ENCODE measurements at places on chromosomes 2 and 18. TPM values are rescaled to one million over a fixed set of nuclear protein-coding genes. Genes with fewer than 3 reads are reported as not detected.

GRCh38 chr2:67526283-67526682, 129.2 kb downstream of the ETAA1 start:
- no peak for DNase-seq

GRCh38 chr2:211203986-211204385, 647.6 kb downstream of the CPS1 start:
- no peak for DNase-seq

DNA sequence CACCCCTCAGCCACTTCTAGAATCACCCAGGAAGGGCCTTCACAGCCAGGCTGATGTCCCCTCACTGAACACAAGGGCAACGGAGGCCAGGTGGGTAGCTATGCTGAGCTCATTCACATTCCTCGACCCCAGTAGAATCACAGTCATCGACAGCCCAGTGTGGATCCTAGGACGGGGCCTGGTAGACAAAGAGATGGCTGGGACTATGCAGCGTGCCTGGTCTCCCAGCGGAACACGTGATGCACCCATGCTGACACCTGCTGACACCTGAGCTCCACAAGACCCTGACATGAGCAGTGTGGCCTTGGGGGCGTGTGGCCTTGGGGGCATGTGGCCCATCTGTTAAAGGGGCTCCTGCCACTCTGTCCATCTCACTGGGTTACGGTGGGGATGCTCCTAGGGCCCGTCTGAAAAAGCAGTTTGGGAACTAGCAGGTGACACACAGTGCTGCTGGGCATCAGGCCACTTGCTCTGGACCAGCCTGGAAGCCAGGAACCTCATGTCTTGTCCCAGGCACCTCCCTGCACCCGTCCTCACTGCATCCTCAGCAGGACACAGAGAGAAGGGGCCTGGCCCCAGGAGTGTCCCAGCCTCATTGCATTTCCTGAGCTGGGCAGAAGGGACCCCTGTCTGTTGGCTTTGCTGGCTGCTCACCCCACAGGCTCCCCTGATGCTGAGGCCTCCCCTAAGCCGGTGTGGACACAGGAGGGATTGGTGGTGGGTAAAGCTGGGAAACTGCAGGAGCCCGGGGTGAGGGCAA, 9.7 kb downstream of the ECEL1 start:
- DNase-seq, result no peak

- DNase-seq, result no peak
Measured at GRCh38 chr18:44841752-44842587, 161.3 kb downstream of the SETBP1 start.

- peak; percentile 91 for DNase-seq
Measured at GRCh38 chr2:205766779-205767359, 84.6 kb downstream of the NRP2 start.

The UGT1A6 gene
- total RNA-seq, result 0.63 TPM

The CPS1 gene
- total RNA-seq, result 5.0 TPM

- DNase-seq, result no peak
Measured at GRCh38 chr2:138713069-138713496, 67.1 kb downstream of the NXPH2 start.

DNA sequence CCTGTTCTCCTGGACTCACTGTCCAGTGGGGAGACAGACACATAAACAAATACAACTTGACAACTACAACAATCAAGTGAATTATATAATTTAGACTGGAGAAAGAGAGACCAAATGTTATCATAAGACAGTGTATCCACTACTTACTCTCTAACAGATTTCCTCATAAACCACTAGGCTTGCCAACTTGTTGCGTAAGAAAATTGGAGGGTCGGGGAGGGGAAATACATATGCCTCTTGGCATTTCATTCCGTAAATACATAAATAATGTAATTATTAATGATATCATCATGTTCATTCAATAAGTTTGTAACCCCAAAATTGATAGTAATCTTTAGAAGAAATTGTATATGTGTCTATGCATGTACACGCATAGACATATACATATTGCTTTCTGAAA, 14.9 kb downstream of the RAB6D start:
- peak; percentile 53 for DNase-seq

- no peak for DNase-seq
Measured at GRCh38 chr2:185316383-185316782, 422.2 kb upstream of the FSIP2 start.

GRCh38 chr2:29372185-29372584, 257.0 kb downstream of the CLIP4 start:
- no peak for DNase-seq

The TLX2 gene
- not detected for total RNA-seq

DNA sequence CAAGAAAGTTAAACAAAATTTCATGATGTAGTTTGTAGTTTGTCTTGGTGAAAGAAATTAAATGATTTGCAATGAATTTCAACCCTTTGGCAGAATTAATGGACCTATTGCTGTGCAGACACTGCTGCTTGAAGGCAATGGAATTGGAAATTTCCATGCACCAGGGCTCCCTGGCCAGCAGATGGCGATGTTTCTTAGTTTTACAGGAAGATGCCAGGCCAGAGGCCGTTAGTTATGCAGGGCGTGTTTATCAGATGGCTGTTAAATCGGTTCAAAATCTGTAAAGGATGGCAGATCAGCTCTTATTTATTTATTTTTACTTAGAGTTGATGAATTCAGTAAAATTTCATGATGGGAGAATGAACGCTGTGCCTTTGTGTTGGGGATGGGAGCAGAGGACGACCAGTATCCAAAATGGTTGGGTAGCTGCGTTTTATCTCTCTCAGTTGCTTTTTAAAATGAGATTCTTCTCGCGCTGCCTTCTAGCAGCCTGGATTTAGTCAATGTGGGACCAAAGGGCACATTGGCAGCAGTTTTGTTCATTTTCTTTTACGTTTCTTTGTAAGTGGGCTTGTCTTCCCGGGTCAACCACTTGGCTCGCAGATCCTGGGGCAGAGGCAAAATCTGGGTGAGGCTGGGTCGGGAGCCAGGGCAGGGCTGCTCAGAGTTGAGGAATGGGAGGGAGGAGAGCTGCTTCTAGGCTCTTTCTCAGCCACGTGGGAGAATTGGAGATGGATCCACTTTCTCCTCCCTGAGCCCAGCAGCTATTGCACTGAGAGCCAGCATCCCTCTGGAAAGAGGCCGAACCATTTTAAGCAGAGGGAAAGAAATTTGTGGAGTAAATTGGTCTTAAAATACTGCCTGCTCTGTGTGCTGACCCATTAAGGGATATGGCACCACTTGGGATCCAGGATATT, 344.0 kb downstream of the PIK3C3 start:
- DNase-seq, result peak; percentile 77

- DNase-seq, result no peak
Measured at GRCh38 chr2:144481109-144481508, 38.8 kb downstream of the ZEB2 start.

The ANKRD44 gene
- 73.8 TPM for total RNA-seq

GRCh38 chr2:7703048-7703447, 785.8 kb downstream of the RNF144A start:
- DNase-seq, result no peak

- no peak for DNase-seq
Measured at GRCh38 chr2:132621131-132621875, 48.7 kb downstream of the LYPD1 start.

The PDCD1 gene
- 0.83 TPM for total RNA-seq

- peak; percentile 61 for DNase-seq
Measured at GRCh38 chr2:228657807-228658402, 476.4 kb upstream of the SPHKAP start.

DNA sequence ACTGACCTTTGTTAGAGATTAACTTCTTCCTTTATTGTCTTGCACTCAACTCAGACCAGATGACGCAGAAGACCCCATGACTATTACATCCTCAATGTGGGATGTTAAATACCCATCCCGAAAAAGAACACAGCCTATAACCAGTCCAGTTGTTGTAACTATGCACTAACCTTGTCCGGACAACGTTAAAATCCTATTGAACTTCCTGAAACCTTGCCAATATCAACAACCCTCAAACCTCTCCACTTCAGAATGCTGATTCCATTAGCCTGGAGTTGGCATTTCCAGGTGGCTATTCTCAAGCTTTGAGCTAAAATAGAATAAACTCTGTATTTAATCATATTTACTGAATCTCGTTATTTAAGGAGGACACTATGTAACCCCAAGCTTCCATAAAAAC, 13.6 kb downstream of the NMS start:
- no peak for DNase-seq

- peak; percentile 13 for DNase-seq
Measured at GRCh38 chr2:222864296-222864695, 3.5 kb downstream of the ACSL3 start.

GRCh38 chr2:8633735-8634313, 48.0 kb upstream of the ID2 start:
- peak; percentile 60 for DNase-seq

- DNase-seq, result no peak
Measured at GRCh38 chr2:217466104-217466503, 536.7 kb downstream of the TNS1 start.

GRCh38 chr2:234245945-234246344, 195.4 kb downstream of the SPP2 start:
- no peak for DNase-seq

DNA sequence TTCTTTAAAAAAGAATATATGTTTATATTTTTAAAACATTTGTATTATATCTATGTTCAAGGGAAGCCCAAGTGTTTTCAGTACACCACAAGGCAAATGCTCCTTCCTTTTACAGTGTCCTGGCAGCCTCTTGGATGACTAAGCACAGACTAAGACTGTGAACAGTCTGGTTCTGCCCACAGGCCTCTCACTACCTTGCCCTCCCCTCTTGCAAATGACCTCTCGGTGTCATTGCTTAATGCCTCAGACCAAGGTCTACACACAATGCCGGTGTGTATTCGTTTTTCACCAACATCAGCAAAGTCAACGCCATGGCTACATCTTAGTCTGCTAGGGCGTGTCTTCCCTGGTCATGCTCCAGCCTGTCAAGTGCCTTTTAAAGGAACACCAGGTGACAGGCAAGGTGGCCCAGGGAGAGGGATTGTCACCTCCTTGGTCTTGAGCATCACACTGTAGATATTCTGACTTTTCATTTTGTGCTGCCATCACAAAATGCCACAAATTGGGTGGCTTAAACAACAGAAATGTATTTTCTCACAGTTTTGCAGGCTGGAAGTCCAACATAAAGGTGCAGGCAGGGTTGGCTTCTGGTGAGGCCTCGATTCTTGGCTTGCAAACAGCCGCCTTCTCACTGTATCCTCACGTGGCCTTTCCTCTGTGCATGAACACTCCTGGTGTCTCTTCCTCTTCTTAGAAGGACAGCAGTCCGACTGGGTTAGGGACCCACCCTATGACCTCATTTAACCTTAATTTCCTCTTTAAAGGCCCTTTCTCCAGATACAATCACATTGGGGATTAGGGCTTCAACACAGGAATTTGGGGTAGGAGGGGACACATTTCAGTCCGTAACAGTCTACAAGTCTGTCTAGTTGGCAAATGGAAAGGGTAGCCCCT, 266.5 kb downstream of the KLHL29 start:
- no peak for DNase-seq

The UGT1A3 gene
- not detected for total RNA-seq

The SPP2 gene
- not detected for total RNA-seq

GRCh38 chr18:22250591-22250996, 81.2 kb downstream of the GATA6 start:
- peak; percentile 26 for DNase-seq

DNA sequence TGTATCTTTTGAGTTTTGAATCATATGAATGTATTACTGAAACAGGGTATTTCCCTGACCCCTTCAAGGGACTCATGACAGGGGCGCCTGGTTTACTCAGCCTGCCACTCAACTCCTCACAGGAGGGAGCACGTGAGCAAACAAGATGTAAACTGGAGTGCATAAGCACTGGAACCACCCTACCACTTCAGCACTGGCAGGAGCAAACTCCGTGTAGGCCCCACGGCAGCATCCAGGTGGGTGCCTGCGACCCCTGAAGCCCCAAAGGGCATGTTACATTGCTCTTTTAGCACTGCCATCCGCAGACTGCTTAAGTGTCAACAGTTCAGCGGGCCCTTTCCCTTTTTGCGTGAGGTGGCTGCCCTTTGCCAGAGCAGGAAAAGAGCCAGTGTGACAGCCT, 8.2 kb upstream of the DAPL1 start:
- DNase-seq, result no peak

Measured in lung (tissue), 17 donors.